ENCODE measurements at places on chromosomes 1 and 21.

DNA sequence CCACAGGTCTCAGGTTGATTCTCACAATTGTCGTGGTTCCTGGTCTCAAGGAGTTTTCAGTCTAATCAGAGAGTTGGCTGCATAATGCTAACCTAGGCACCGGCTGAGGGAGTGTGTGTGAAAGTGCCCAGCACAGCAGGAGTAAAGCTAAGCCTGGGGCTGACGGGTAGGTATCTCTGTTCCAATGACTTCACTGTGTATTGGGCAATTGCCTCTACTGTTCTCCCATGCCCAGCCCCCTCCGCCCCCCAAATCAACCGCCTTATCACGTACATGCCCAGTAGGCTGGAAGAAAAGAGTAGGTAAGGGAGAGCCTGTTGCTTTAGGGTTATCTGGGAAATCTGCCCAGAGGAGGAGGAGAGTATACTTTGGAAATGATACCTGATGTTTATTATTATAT lies 54.7 kb downstream of the MRPS6 start:
- no peak for DNase-seq

- DNase-seq: no peak
Measured at GRCh38 chr1:202004711-202005110, 5.7 kb upstream of the ELF3 start.

- no peak for DNase-seq
Measured at GRCh38 chr1:208835097-208835463, 590.9 kb upstream of the PLXNA2 start.

DNA sequence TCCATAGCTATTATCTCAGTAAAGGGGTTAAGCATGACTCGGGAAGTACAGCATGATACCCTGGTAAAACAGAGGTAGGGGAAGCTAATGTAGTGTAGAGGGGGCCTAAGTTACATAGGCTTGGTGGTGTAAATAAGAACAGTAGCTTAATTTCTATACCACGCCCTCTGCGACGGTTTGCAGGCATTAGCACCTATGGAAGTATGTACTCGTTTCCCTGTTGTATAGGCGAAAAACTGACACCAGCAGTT lies 470 bp upstream of the NAXE start:
- DNase-seq: peak; percentile 2

DNA sequence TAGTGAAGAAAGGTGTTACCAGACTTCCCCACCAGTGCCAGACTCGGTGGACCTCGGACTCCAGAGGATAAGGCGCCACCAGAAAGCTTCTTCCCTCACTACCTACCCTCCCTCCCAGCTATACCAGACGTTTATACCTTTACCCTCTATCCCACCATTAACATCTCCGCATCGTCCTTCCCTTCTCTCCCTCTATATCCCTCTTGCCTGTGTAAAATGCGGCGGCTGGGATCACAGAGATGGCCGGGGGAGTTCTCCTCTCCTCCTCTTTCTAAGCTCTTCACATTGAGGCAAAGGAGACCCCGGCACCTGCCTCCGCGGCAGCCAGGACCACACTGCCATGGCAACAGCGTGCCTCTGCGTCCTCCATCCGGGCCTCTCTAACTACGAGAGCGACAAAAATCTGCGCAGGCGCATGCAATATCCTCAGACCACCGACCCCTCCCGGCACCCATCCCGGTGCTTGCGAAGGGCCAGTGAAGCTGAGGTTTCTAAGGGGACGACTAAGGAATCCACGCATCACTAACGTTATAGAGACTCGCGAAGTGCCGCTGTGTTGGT lies at the start of gene CCDC181:
TSS of gene CCDC181 (minus strand) at position 394 of the 561 bp plus-strand sequence. CDS start 2,547 bp downstream, outside the sequence.
- peak; percentile 39 for DNase-seq

GRCh38 chr1:46473991-46474390 lies 15.6 kb upstream of the DMBX1 start:
- DNase-seq: no peak

GRCh38 chr1:114558544-114558943 lies 22.9 kb downstream of the BCAS2 start:
- DNase-seq: peak; percentile 35

- no peak for DNase-seq
Measured at GRCh38 chr1:197954718-197955418, 37.7 kb downstream of the LHX9 start.

GRCh38 chr1:149848340-149849110 lies 50.8 kb upstream of the BOLA1 start:
- peak; percentile 46 for DNase-seq

- no peak for DNase-seq
Measured at GRCh38 chr1:152836870-152837269, 5.8 kb upstream of the LCE6A start.

DNA sequence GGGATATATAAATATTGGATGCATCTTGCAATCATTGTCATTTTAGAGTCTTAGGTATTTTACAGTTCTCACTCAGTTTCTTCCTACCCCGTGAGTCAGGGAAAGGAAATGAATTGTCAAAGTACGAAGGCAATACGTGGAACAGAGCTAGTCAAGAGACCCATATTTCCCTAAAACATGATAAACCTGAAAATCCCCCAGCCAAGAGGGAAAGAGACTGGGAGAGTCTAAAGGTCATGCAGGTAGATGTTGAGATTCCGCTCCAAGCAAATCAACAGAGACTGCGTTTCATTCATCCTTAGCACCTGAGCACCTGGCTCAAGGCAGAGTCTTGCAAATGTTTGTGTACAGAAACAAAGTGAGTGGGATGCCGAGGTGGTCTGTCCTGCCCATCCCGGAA lies 58.0 kb downstream of the SH3GLB1 start:
- DNase-seq: no peak

GRCh38 chr1:23957096-23957495 lies 2.5 kb upstream of the PNRC2 start:
- no peak for DNase-seq

- DNase-seq: no peak
Measured at GRCh38 chr1:151978922-151979321, 14.7 kb downstream of the S100A10 start.

- peak; percentile 52 for DNase-seq
Measured at GRCh38 chr1:180482425-180483275, 19.7 kb downstream of the ACBD6 start.

All from CD4-positive, alpha-beta T cell treated with Interleukin-2 at 100 ng/mL for 4 hours (primary cell).